ENCODE measurements at places on chromosomes 13 and 19.

GRCh38 chr19:38733241-38733492 is 11.1 kb downstream of the CAPN12 start:
- DNase-seq: no peak

- DNase-seq: peak; percentile 92
These were observed 385.8 kb downstream of the KCNRG start for GRCh38 chr13:50401049-50401505.

- DNase-seq: no peak
These were observed 113.2 kb downstream of the ESD start for GRCh38 chr13:46683676-46684260.

GRCh38 chr13:40458720-40458990 is 207.8 kb downstream of the FOXO1 start:
- DNase-seq: no peak

DNA sequence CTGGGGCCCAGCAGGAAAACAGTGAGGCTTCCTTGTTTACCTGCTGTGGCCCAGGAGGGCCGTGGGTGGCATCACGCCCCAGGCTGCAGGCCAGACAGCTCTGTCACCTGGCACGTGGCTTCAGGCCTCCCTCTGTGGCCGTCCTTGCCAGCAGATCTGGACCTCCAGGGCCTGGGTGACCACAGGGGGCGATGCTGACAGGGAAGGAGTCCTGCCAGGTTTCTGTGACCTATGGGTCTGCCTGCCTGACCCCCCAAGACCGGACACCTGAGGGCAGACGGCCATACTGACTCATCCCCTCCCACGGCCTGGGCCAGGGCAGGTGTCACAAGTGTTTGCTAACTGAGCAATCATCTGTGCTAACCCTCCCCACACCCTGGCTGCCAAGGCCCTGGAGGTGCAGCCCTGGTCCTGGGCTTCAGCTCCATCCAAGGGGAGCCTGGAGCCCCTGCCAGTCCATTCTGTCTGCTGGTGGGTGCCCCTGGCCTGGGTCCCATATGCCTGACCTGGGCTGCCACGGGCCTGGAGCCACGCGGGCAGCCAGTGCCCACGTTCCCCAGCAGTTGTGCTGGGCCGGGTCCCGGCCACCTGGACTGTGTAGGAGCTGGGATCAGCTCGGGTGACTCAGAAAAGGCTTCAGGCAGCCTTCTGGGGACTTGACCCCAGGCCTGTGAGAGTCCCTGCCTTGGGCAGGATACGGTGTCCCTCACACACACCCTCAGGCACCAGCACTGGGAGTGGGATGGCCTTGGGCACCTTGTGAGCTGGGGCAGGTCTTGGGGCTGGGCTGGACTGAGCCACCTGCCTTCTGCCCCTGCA is 3.7 kb downstream of the CDC34 start:
- DNase-seq: no peak

- DNase-seq: no peak
These were observed 7.8 kb downstream of the ZSCAN5B start for GRCh38 chr19:56189785-56190184.
